ENCODE measurements at places on chromosomes 1 and 21. TPM values are rescaled to one million over a fixed set of nuclear protein-coding genes. Genes with fewer than 3 reads are reported as not detected.
A peak's percentile ranks its signal among the peaks of the same experiment; 100 is the strongest.

DNA sequence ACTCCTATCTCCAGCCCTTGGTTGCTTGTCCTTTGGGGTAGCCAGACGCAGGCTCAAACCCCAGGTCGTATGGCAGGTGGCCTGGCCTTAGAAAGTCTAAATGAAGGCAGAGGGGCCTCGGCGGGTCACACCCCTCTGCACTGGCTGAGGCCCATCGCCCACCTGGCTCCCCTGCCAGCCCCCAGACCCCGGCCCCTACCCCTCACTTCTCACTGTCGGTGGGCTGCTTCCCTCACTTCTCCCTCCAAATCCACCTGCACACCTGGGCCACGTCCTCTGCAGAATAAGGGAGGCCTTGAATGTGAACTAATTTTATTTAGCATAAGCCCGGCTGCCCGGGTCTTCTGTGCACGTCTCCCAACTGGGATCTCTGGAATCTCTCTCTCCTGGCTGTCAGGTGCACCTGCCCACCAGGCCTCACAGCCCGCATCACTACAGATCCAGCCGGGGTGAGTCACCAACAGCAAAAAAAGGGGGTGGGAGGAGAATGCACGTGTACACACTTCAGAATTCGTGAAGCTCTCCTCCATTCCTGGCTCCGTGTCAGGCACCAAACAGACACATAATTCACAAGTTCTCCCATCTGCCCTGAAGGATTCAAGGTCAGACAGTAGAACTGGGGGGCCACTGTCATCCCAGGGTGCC lies 107.5 kb upstream of the SIM2 start:
- no peak for DNase-seq

- DNase-seq, result no peak
These were observed 893.5 kb downstream of the LTN1 start for GRCh38 chr21:28099001-28099705.

DNA sequence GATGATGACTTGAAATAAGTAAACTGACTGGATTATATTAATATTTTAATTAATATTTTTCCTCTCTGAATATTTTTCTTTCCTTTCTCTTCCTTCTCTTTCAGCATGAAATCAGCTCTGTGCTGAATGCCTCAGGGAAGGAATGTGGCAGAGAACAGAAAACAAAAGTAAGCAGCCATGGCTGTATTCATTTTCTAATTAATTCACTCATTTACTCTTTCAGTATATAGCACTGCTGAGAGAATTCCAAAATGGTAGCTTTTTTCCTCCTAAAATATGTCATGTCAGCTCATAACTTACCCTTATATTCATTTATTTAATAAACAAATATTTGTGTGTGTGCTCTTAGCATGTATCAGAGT lies 522.5 kb downstream of the PTPRC start:
- no peak for DNase-seq

GRCh38 chr1:82560566-82560965 lies 759.8 kb downstream of the ADGRL2 start:
- no peak for DNase-seq

- no peak for DNase-seq
These were observed 24.2 kb downstream of the CEP170 start for GRCh38 chr1:243230914-243231313.

DNA sequence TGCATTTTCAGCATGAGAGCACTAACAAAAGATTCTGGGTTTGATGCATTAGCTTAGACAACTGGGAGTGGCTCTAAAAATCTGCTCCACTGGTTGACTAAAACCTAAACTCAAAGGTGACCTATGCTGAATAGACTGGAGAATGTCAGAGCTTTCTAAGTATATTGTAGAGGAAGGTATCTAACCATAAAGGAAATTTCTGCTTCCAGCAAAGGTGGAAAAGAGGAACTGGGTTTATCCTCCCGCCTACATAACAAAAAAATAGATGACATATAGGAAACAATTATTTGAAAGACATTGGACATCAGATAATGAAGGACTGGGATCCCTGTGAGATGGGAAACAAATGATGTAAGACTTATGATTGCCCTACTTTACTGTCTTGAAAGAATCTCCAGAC lies 35.8 kb upstream of the CR2 start:
- no peak for DNase-seq

DNA sequence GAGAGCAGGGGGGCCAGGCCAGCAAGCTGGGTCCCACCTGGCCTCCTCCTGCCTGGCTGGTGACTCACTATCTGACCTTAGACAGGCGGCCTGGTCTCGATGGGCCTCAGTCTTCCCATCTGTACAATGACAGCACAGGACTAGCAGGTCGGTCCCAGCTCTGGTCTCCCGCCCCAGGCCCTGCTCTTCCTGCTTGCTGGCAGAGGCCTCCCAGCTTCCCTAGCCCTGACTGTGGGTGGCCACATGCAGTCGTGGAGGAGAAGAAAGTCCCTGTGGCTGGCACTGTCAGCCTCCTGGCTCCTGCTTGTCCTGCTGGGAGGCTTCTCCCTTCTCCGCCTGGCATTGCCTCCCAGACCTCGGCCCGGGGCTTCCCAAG lies 817 bp downstream of the EXTL1 start:
- no peak for DNase-seq

- no peak for DNase-seq
These were observed 238.5 kb downstream of the PTGER3 start for GRCh38 chr1:70809069-70809468.

DNA sequence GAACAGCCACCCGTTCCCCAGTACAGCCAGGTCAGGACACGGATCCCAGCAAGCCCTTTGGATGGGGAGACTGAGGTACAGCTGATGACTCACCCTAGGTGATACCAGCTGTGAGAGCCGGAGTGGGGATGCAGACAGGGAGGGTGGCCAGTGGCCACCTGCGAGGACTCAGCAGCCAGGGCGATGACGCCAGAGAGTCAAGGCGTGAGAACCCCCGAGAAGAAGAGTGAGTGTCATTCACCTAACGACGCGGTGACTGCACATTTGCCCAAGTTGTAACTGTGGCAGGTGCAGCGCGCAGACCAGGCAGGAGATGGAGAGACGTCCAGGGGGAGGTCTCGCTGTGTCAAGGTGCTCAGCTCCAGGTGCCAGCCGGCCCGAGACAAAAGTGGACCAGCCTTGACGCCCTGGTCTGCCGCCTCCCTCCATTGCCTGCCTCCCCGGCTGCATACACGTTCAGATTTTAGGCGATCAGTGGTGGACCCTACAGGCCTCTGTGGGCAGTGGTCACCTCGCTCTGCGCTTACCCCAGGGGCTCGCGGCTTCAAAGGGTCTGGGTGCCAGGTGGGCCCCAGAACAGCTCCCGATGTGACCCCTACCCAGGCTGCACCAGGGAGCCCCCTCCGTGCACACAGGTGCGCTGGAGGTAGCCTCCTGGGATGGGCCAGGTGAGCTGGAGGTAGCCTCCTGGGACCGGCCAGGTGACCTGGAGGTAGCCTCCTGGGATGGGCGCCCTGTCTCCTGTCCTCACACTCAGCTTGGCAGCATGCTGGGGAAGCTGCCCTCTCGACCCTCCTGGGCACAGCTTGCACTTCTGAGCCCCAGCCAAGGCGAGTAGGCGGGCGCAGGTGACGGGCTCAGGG lies 11.9 kb downstream of the LRRC3 start:
- no peak for DNase-seq

GRCh38 chr1:43821471-43821870 lies 112.1 kb upstream of the ARTN start:
- DNase-seq, result no peak

GRCh38 chr1:76285578-76286135 lies 211.1 kb downstream of the ST6GALNAC3 start:
- DNase-seq, result peak; percentile 46

DNA sequence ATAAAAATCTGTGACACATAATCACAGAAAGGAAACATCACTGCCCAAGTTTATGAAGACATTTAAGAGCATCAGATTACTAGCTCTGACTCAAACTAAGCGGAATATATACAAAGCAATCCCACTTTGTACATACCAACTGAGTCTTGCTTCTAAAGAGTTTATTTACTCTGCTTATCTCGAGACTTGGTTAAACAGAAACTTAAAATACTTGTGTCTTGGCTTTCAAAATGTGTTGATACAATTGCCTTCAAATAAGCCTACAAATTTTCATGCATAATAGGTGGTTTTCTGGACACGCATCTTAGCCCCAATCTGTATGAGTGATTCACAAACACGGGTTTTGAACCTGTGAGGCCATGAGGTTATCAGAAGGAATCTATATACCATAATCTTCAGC lies 21.0 kb downstream of the CD160 start:
- DNase-seq, result no peak

DNA sequence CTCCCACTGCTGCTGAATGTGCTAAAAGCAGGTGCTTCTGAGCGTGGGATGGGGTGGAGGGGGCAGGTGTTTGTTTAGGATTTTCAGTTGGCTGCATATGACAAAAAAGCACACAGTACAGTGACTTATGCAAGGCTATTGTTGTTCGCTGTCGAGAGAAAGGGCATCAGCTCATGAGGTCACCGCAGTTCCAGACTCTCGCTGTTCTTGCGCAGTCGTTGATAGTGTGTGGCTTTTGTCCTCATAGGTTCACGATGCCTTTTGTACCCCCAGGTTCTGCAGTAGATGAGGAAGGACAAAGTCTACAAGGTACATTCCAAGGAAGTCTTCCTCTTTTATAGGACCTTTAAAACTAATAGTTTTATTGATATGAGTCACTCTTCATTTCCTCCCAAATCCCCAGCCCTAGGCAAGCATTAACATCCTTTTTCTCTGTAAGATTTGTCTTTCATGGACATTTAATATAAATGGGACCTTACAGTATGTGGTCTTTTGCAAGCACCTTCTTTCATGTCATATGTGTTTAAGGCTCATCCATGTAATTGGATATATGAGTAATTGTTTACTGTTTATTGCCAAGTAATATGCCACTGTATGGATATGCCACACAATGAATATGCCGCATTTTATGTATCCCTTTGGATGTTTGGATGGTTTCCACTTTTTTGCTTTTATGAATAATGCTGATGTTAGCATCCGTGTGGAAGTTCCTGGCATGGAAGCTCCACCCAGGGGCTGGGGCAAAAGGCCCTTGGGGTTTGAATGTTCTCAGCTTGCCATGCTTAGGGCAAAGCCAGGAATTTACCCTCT lies 14.5 kb upstream of the NLRP3 start:
- no peak for DNase-seq

DNA sequence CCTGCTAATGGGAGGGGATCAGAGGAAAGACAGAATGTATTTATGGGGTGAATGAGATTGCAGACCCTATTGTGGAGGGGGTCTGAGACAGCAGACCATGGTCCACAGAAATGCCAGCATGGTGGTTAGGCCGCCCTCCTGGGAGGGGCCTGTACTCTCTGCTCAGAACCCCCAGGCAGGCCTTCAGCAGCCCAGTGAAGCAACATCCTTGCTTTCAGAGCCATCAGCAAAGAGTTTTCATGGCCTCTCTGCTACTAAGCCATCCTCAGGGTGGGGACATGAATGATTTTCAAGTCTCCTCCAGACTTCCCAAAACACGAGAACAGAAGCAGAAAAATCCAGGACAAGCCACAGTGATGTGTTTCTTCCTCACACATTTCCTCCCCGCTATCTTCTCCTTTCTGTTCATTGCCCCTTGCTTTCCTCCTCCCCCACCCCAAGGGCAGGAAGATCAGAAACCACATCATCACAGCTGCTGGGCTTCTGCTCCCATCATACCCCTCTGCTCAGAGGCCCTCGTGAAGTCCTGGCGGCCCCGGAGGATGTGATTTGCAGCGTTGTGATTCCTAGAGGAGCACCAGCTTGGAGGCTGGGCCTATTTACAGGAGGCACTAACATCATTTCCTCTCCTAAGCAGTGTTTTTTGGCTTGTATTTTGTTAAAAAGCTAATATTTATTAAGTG lies 48.0 kb downstream of the ABCA4 start:
- no peak for DNase-seq

DNA sequence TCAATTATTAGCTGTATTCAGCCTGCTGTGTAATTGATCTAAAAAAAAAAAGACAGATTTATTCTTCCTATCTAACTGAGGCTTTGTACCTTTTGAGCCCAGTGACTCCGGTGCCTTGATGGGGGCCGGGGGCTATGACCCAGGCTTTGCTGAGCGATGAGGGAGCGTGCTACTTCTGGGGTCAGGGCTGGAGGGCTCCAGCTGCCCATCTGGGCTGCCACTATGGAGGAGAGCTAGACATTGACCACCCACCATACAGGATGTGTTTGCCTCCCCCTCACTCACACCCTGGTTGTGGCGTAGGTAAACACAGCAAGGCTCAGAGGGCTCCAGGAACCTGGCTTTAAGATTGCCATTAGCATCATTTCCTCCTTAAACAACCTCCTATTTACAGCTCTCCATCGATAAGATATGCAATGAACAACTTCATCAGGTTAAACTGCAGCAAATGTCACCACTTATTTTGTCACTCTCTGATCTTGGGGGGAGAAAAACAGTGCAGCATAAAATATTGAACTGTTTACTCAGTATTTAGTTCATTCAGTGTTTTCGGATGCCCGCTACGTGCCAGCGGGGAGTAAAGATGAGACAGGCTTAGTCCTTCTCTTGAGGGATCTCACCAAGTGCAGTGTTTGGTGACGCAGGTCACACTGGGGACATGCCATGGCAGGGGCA lies 231.6 kb downstream of the KIF26B start:
- no peak for DNase-seq

DNA sequence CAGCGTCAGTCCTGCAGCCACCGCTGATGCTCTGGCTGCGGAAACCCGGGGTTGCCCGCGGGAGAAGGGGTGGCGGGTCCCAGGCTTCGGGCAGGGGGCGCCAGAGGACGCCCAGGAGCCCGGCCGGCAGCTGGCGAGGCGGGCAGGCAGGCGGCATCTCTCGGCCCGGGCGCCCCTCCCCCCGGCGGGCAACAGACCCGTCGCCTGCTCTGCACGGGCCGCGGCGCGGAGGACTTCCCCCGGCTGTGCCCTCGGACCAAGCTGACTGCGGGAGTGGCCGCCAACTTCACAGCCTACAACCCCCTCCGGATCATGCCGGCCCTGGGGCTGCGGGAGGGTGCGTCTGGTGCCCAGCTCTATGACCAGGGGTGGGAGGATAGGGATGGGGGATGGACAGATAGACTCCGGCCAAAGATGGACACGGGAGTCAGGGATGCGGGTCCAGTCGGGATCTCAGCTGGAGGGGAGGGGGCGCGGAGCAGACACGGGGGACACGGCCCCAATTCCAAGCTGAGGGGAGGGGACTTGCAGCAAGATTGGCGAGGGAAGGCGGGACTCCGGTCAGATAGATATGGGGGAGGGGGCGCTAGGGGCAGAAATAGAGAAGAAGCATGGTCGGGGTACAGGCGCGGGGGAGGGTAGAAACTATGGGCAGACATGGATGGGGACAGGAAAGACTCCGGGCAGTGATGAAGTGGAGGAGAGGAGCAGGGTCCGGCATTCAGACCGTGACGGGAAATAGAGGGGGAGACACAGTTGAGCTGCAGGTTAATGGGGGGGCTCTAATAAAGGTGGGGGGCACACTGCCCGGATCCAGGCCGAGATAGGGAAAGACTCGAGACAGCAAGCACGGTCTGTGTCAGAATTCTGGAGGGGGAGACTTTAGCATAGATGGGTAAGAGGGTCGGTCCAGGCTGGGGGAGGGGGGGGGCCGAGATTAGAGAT lies 1.1 kb downstream of the ADGRB2 start:
- DNase-seq, result peak; percentile 61

The ANKRD65 gene
- 7.9 TPM for total RNA-seq

The EPHA10 gene
- 0.14 TPM for total RNA-seq

The PRAMEF26 gene
- not detected for total RNA-seq

The KIF21B gene
- total RNA-seq, result 8.2 TPM

The TNFSF18 gene
- total RNA-seq, result 0.42 TPM

The CLDN8 gene
- total RNA-seq, result 0.05 TPM

The SUMO3 gene
- 63.7 TPM for total RNA-seq

The FLG2 gene
- 0.05 TPM for total RNA-seq

The GJA9 gene
- 0.05 TPM for total RNA-seq

The HSPB7 gene
- total RNA-seq, result under 0.01 TPM
